ENCODE measurements at places on chromosomes 1 and 21. TPM values are rescaled to one million over a fixed set of nuclear protein-coding genes. Genes with fewer than 3 reads are reported as not detected.

BPNT1 gene
- total RNA-seq: 25.7 TPM

WNT2B gene
- 2.0 TPM for total RNA-seq

- no peak for DNase-seq
Observed at GRCh38 chr1:94723894-94724293, 96.3 kb upstream of the SLC44A3 start.

- DNase-seq: no peak
Observed at GRCh38 chr1:183891158-183891856, 86.4 kb downstream of the RGL1 start.

- no peak for DNase-seq
Observed at GRCh38 chr1:2930016-2930815, 91.1 kb upstream of the ACTRT2 start.

DNA sequence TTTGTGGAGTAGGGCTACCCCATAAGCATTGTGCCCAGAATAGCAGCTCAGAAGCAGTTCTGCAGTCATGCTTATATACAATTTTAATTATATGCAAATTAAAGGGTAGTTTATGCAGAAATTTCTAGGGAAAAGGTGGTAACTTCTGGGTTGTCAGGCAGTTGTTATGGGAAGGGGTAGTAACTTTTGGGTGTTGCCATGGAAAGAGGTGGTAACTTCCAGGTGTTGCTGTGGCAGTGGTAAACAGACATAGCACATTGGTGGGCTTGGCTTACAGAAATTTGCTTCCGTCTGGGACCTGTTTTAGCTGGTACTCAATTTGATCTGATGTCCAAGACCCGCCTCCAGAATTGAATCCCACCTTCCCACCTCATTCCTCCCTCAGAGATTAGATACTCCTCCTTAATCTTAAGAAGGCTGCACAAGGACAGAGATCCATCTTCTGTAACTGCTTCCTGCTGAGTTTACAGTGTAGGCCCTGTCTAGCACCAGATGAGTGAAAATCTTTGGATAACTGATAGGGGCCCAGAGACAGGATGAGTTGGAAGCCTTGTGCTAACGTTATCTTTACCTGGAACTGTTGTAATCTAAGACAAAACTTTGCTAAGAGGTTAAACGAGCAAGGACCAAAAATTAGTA, 26.7 kb downstream of the SUCO start:
- no peak for DNase-seq

GRCh38 chr1:154957091-154957657, 1.3 kb upstream of the PBXIP1 start:
- DNase-seq: no peak

GRCh38 chr1:11999236-11999635, 19.0 kb downstream of the MFN2 start:
- DNase-seq: no peak

DNA sequence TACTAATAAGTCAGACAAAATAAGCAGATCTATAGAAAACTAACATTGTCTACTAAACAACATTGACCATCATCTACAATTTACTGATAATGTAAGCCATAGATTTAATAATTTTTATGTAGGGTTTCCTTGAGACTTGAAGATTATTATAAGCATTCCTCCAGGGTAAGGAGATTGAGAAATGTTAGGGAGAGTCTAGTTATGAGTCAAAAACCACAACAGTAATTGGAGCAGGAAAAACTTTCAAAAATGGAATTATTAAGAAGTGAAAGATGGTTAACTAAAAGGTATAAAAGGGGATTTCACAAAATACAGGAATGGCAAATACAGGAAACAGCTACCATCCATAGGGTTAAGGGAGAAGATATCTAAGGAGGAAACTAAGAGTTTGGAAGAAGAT, 12.4 kb upstream of the UHMK1 start:
- DNase-seq: no peak
